ENCODE measurements at places on chromosomes 7 and 10.

GRCh38 chr10:35875016-35875676, 233.1 kb upstream of the FZD8 start:
- peak; percentile 59 for DNase-seq

DNA sequence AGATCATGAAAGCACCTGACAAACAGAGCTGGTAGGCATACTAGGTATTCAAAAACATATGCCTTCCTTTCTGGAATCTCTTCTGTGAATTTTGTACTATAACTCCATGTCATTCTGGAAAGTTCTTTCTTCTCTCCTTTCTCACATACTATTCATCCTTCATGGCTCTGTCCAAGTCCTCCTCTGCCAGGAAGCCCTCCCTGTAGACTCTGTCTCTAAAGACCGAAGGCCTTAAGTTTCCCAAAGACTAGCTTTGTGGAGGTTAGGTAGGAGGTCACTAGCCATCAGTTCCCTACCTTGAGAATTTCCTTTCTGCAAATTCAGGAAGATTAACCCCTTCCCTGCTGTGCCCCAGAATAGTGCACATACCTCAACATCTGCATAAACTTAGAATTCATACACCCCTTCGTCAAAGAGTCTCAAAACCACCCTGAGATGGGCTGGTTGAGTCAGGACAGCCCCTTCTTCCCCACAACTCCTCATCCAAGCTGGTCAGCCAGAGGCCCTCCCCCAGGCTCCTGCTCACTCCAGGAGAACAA, 20.6 kb downstream of the SORBS1 start:
- no peak for DNase-seq

- DNase-seq, result no peak
These were observed 274.9 kb upstream of the IGFBP3 start for GRCh38 chr7:46195934-46196333.

DNA sequence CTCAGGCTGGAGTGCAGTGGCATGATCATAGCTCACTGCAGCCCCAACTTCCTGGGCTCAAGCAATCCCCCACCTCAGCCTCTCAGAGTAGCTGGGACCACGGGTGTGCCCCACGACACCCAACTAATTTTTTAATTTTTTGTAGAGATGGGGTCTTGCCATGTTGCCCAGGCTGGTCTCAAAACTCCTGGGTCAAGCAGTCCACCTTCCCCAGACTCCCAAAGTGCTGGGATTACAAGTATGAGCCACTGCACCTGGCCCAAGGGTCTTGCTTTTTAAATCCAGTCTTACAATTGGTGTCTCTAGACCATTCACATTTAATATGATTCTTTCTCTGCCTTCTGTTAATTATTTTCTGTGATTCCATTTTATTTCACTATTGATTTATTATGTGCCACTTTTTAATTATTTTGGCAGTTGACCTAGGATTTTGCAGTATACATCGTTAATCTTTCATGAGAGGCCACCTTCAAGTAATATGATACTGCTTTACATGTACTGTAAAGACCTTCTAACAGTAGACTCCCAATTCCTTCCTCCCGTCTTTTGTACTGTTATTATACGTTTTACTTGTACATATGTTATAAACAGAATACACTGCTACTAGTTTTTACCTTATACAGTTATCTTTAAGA, 18.7 kb downstream of the MMP21 start:
- no peak for DNase-seq

- no peak for DNase-seq
These were observed 83.8 kb downstream of the TMEM130 start for GRCh38 chr7:98785929-98786571.

DNA sequence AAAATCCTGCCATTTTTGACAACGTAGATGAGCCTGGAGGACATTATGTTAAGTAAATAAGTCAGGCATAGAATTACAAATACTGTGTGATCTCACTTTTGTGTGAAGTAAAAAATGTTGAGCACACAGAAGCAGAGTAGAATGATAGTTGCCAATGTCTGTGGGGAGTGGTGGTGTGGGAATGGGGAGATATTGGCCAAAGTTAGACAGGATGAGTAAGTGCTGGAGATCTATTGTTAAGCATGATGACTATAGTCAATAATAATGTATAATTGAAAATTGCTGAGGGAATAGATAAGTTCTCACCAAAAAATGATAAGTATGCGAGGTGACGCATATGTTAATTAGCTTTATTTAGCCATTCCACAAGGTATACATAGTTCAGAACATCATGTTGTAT, 92.0 kb downstream of the GPR85 start:
- no peak for DNase-seq

GRCh38 chr7:112965506-112965905, 121.1 kb downstream of the GPR85 start:
- no peak for DNase-seq

DNA sequence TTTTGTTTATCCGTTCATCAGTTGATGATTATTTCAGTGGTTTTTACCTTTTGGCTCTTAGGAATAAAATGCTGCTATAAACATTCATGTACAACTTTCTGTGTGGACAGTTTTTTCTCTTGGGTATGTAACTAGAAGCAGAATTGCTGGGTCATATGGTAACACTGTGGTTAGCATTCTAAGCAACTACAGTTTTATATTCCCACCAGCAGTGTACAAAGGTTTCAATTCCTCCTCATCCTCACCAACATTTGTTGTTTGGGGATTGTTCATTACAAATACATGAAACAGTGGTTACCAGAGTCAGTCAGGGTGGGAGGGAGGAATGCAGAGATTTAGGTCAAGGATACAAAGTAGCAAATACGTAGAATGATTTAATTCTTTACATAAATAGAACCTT, 97.0 kb downstream of the NPSR1 start:
- DNase-seq, result no peak

- no peak for DNase-seq
These were observed 188.1 kb upstream of the STEAP1 start for GRCh38 chr7:89966067-89966664.

- DNase-seq, result no peak
These were observed 28.1 kb downstream of the PTPRZ1 start for GRCh38 chr7:121901026-121901425.

DNA sequence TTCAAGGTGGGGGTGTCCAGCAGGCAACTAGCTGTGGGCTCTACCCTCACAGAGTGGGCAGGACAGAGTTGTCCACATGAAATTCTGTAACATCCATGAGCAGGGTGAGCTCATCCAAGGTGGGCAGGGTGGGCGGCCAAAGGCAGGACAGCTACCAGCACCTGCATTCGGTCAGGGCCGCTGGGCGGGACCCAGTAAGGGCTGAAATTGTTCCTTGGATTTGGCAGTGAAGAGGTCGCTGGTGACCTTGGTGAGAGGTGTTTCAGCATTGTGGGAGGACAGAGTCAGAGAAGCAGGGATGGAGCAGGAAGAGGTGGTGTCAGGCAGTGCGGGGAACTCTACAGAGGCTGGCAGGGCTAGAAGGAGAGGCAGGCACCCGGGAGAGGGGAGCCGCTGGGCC, 23.9 kb downstream of the ADCYAP1R1 start:
- no peak for DNase-seq

DNA sequence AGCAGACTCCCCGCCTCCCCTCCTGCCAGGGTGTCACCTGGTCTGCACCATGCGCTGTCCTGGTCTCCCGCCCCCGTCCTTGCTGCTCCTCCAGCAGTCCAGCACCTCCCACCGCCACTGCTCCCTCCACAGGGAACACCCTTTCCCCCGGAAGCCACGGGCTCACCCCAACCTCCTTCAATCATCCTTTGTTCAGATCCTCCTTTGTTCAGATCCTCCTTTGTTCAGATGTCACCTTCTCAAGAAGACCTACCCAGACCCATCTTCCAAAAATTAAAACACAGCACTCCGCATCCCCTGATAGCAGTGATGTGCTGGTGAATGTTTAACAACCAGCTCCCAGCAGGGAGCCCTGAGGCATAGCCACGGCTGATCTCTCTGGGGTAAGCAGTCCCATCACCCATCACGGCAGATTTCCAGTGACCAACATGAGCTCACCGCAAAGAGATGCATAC, 237.7 kb downstream of the USP6NL start:
- no peak for DNase-seq

DNA sequence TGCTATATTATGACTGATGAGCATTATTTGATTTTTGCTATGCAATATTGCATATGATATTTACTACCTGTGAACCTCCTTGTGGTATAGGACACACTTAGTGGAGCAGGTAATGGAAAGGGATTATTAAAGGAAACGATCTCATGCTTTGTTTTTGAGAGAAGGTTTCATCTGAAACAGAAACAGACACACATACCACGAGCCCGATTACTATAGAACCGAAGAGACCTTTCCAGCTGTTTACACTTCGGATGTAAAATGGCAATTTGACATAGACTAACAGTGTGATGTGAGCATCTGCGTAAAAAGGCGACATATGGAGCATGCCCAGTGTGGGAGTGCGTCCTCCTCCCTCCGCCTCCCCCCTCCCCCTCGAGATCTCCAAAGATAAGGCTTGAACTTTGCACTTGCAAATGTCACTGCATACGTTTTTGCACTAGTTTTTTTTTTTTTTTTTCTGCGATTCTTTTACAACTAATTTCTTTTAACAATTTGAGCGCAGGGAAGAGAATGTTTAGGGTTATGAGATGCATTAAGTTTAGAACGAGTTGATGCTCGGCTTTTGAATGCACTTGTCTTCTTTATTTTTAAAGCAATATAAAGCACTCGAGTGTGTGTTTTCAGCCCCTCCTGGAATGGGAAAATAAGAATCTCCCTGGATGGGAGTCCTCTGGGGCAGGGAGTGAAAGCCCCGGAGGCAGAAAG, 251.0 kb downstream of the NSUN6 start:
- DNase-seq, result peak; percentile 3

- no peak for DNase-seq
These were observed 48.2 kb downstream of the ST8SIA6 start for GRCh38 chr10:17406036-17406834.

DNA sequence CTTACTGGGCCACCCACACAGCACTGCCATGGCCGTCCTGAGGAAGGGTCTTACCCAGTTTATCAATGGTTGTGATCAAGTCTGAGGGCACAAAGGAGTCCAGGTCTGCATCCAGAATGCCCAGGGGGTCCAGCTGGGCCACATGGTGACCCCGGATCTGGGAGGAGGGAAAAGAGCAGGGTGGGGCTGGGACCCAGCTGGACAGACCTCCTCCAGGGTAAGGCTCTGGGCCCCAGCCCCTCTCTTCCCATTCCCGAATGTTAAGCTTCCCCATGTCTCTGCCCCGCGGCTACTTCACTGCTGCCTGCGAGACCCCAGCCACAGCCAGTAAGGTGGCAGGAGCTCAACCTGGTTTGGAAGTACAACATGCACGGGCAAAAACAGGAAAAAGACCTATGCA, 9.5 kb downstream of the OGDHL start:
- DNase-seq, result no peak

- no peak for DNase-seq
These were observed 5.0 kb downstream of the HBP1 start for GRCh38 chr7:107173691-107174406.

GRCh38 chr7:102874166-102874829, 38.5 kb upstream of the LRRC17 start:
- DNase-seq, result peak; percentile 94

GRCh38 chr7:133753513-133753912, 373.6 kb upstream of the LRGUK start:
- no peak for DNase-seq

- DNase-seq, result no peak
These were observed 5.4 kb upstream of the RABGEF1 start for GRCh38 chr7:66735154-66735553.

DNA sequence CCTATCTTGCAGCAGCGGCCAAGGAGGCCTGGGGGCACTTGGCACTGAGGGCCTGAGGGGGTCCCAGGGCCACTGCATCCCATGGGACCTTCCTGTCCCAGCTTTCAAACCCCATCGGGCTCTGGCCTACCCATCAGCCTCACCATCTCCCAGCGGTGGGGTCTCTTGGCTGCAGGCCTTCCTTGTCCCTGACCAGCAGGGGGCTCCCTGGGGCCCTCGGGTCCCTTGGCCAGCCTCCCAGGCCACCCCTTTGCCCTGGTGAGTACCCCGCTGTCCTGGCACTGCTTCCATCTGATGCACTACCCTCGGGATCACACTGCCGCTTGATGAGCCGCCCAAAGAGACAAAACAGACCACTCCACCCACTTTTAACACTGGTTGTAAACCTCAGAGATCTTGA, 43.5 kb downstream of the YKT6 start:
- DNase-seq, result no peak

GRCh38 chr7:133945497-133945896, 181.6 kb upstream of the LRGUK start:
- no peak for DNase-seq

DNA sequence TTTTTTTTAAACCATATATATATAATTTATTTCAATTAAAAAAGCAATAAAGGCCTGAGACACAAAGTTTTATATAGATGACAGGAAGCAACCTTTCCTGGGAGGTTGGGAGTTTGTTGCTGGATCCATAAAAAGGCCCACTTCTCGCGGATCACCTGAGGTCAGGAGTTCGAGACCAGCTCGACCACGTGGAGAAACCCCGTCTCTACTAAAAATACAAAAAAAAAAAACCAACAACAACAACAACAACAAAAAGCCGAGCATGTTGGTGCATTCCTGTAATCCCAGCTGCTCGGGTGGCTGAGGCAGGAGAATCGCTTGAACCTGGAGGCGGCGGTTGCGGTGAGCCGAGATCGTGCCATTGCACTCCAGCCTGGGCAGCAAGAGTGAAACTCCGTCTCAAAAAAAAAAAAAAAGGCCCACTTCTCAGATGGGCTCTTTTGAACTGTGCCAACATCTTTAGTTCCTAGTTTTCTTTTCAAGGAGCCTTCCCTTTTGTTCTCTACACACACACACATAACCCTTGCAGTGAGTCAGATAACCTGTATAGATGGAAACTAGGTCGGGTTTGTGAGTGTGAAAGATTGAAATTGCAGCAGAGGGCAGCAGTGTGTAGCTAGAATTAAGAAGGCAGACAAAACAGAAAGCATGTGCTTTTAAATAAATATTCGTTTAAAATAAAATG, 1.2 kb upstream of the SMNDC1 start:
- peak; percentile 95 for DNase-seq

DNA sequence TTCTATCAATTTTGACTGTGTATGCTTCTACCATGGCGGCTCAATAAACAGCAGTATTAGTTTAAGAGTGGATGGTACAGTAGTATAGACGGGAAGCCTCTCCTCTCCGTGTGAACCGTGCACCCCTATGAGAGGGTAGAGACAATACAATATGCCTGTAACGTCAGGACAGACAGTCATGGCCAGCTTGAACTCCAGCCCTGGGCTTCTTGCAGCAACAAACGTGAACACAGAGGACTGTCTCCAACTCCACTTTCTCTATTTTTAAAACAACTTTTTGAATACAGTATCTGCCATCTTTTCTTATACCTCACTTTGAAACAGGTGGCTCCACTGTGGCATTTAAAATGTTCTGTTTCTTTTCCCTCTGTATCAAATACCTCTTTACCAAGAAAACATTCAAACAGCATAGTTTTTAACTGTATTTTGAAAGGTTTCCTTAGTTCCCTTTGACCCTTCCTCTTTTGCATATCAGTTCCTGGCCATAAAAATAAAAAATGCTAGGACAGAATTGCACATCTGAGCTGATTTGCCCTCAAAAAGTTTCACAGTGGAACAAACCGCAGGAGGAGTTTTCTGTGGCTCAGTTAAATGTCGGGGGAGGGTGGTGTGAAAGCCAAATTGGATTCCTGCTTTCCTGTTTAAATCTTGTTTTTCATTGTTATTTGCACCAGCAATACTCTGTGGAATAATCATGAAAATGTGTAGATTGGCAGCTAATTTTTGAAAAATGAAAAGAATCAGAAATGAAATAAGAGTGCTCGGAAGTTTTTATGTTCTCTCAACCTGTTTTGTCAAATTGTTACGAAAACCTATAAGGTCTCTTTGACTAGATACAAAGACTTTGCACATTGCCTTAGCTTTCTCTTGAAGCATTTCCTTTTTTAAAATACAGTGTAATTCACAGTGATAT, 8.0 kb downstream of the IKZF1 start:
- no peak for DNase-seq

Measured in IMR-90 (cell line).